ENCODE measurements at places on chromosomes 1 and 21. TPM values are rescaled to one million over a fixed set of nuclear protein-coding genes. Genes with fewer than 3 reads are reported as not detected.

- no peaks in the 10 kb centered on the region for H3K36me3 ChIP-seq
- no peak overlapping the region for H3K4me3 ChIP-seq
Measured at GRCh38 chr1:27885114-27885528, 12.8 kb downstream of the THEMIS2 start.

TEKT2 gene
- not detected for total RNA-seq

ARMH1 gene
- total RNA-seq, result 5.5 TPM

SAMSN1 gene
- 56.1 TPM for total RNA-seq

GRCh38 chr1:241171991-241172390, 185.0 kb downstream of the RGS7 start:
- H3K27me3 ChIP-seq, result no peaks in the 10 kb centered on the region
- H3K4me1 ChIP-seq, result no peaks in the 10 kb centered on the region
- H3K36me3 ChIP-seq, result no peaks in the 10 kb centered on the region

DNA sequence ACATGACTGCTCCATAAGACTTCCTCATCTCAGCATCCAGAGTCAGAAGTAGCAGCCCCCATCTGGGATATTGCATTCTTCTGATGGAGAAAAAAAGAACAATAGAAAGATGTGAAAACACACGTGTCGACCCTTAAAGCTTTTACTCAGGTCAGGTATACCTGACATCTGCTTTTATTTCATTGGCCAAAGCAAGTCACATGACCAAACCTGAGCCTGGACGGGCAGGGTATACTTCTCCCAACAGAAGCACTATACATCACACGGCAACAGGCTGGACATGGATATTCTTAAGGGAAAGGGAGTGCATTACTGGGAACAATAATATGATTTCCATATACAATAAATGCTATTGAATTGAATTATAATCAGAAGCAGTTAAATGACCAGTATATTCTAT, 243.3 kb downstream of the LMO4 start:
- H3K27ac ChIP-seq, result no peak overlapping the region
- H3K4me3 ChIP-seq, result no peak overlapping the region
- no peaks in the 10 kb centered on the region for H3K4me1 ChIP-seq

DNA sequence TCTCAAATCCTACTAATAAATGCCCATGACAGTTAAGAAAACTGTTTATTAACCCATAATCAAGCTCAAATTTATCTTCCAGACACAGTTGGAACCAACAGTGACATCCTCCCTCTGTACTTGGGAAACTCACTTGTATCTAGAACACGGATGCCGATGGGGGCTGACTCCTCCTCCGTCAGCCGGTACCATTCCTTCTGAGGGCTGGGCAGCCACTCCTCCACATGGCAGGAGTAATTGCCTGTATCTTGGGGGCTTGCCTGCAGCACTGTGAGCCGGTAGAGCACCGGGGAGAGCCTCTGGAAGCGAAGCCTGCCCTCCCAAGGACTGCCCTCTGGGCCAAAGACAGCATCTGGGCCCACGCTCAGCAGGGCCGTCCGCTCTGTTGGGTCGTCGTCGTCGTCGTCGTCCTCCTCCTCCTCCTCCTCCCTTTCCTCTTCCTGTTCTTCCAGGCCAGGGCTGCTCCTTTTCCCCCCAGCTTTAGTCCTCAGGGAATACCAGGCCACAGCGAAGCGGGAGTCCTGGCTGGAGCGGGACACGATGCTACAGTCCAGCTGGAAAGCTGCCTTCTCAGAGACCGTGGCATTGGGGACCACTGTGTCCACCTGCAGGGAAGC, 8.5 kb upstream of the CD58 start:
- no peaks in the 10 kb centered on the region for H3K4me1 ChIP-seq
- no peak overlapping the region for H3K27ac ChIP-seq
- no peak overlapping the region for H3K4me3 ChIP-seq
- no peaks in the 10 kb centered on the region for H3K36me3 ChIP-seq

DNA sequence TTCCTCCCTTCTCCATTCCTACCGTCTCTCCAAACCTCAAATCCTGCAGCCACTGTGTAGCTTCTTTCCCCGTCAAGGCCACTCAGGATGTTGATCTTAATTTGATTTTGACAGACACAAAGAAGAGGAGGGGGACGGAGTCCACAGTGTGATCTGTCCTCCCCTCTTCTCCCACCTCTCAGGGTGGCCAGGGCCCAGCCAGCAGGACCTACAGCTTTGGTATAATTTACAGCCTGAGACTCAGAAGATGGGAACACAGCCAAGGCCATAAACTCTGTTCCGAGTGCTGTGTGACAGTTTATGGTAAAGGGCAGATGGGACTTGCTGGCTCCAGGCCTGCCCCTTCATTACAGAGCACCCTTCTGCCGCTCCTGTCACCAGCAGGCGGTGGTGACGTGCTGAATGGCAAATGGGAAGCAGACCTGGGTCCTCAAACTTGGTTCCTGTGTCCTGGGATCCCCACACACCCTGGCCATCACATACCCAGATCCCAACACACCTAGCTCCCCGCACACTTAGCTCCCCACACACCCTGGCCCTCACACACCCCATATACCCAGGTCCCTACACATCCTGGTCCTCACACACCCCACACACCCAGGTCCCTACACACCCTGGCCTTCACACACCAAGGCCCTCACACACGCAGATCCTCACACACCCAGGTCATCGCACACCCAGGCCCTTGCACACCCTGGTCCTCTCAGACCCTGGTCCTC, 71.6 kb downstream of the CD2 start:
- no peak overlapping the region for H3K4me3 ChIP-seq
- H3K27ac ChIP-seq, result no peak overlapping the region
- H3K27me3 ChIP-seq, result no peaks in the 10 kb centered on the region
- H3K4me1 ChIP-seq, result no peaks in the 10 kb centered on the region
- no peaks in the 10 kb centered on the region for H3K36me3 ChIP-seq
- peak; percentile 77 for DNase-seq

CCDC27 gene
- total RNA-seq, result not detected

DNA sequence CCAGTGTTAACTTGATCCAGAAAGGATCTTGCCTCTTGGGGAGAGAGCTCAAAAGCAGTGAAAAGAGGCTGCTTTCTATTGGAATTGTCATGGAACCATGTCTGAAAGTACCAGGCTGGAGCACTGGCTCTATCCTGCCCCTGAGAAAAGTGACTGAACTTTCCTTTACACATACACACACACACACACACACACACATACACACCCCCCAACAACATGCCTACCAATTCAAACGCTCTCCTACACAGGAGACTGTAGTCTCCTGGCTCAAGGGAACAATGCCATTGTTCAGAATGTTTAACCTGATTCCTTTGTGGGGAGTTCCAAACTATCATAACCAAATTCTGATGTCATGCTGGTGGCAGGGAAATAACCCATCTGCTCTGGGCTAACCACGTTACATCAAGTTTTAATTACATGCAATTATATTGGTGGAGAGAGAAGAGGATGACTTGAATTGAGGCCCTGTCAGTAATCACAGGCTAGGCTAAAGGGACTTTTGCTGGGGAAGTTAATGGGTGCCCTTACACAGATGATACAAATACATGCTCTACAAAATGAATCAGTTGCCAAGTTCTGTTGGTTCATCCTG, 52.3 kb upstream of the DUSP10 start:
- no peak overlapping the region for H3K4me3 ChIP-seq
- H3K36me3 ChIP-seq, result no peaks in the 10 kb centered on the region
- peaks cover 3% of the 10 kb centered on the region for H3K4me1 ChIP-seq
- no peak for DNase-seq
- no peak overlapping the region for H3K27ac ChIP-seq
- H3K27me3 ChIP-seq, result no peaks in the 10 kb centered on the region

DNA sequence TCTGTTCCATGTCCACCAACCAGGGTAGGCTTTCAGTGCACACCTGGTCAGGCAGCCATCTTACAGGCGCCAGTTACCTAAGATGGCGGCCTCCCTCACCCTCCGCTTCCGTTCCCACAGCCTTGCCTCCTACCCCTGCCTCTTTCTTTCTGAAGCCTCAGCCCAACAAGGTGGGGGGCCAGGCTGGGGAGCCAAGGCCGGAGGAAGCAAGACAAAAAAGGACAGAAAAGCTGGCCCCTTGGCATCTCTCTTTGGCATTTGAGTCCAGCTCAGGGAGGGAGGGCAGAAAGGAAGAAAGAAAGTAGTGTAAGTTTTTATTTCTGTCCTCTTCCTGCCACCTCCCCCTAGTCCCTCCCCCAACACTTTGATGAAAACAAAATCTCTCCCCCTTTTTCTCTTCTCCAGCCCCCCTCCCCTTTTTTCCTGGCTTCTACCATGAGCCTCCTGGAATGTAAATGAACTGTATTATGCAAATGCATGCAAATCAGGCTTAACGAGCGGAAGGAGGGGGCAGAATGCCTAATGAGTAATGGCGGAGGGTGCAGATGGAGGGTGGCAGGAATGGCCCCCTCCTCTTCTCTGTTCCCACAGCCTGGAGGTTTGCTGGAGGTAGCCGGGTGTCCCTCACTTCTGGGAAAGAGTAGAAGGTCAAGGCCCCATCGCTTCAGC, 43.8 kb downstream of the RHBG start:
- no peaks in the 10 kb centered on the region for H3K36me3 ChIP-seq
- no peaks in the 10 kb centered on the region for H3K27me3 ChIP-seq
- no peak overlapping the region for H3K4me3 ChIP-seq

Measured in Peyer's patch (tissue), 4 donors.